ENCODE measurements at places on chromosomes 5 and 9. TPM values are rescaled to one million over a fixed set of nuclear protein-coding genes. Genes with fewer than 3 reads are reported as not detected.

CBY3 gene
- total RNA-seq, result 0.63 TPM

GADD45G gene
- 19.8 TPM for total RNA-seq

SYNPO gene
- not detected for total RNA-seq

GPR151 gene
- total RNA-seq, result not detected

IL33 gene
- total RNA-seq, result not detected

Data from activated CD4-positive, alpha-beta T cell treated with anti-CD3 and anti-CD28 coated beads, Interleukin-2, amount 10 ng/mL, durations not matched to agents 24 days and 14 days (primary cell).